Activated T-cell treated with anti-CD3 and anti-CD28 coated beads, Interleukin-2, amount 50 U/mL, for 72 hours (primary cell): ENCODE measurements at places on chromosomes 16 and 17. TPM values are rescaled to one million over a fixed set of nuclear protein-coding genes. Genes with fewer than 3 reads are reported as not detected.

DNA sequence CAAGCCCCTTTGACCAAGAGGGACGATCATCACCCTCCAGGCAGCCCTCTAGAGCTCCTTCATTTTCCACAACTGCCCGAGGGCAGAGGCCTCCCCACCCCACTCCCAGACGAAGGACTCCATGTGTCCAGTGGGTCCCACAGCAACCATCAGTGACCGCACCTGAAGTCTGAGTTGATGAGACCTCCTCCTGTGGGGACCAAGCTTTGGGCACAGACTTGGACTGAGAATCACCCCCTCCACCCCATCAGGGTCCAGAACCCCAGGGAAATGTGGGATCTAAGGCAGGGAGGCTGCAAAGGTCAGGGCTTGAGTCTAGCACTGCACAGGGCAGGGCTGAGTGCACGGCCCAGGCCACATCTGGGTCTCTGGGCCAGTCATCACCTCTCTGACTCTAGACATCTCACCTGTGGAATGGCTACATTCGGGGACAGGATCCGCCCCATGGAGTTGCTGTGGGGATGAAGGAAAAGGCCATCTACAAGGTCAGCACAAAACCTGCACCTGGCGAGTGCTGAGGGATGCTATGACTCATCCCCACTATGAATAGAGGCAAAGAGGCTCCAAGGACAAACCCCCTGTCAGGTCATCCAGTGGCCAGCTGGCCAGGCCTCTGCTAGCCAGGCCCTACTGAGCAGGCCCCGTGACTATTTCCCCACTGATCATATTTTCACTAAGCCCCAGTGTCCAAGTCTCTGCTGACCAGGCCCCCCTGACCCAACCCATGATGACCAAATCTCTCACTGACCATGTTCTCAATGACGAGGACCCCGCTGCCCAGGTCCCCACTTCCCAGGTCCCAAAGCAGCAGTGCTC is 38.4 kb downstream of the TNFRSF13B start:
- no peak for DNase-seq

GRCh38 chr17:55172612-55173011 is 92.1 kb upstream of the HLF start:
- no peak for DNase-seq

DNA sequence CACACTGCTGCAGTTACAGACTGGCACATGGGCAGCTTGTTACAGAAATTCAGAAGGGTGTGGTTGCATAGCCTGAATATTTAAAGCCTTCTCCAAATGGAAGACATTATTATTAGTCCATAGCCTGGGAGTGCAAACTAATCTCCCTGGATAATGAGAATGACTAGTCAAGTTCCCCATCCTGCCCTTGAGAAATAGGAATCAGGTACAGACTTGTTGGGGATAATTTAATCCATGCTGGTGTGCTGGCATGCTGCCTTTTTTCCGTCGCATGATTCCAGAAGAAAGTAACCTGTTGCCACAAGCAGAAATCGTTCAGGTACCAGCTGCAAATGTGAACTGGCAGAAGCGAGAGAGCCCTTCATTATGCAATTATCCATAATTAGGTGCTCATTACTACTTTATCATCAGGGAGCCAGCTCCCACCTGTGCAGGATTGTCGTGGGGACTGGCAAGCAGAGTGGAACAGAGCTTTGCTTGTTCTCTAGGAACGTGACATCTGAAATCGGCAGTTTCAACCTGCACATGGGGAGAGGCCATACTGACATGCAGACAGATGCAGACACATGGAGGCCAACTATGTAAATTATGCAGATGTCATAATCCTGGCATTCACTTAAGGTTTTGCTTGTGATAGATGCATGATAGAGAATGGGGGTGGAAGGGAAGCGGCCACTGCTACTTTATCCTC is 419.4 kb downstream of the PMP22 start:
- DNase-seq: no peak

- DNase-seq: no peak
Measured at GRCh38 chr16:29734786-29735185, 11.0 kb downstream of the C16orf54 start.

DNA sequence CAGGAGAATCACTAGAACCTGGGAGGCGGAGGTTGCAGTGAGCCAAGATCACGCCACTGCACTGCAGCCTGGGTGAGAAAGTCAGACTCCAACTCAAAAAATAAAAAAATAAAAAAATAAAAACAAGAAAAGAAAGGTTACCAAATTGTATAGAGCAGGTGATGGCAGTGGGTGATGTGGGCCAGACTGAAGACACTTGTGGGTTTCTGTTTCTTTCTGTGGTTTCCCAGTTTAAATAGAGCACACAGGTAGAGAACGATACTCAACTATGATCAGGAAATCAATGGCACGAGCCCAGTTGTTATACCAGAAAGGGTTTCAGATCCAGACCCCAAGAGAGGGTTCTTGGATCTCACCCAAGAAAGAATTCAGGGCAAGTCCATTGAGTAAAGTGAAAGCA is 32.6 kb downstream of the NUBP1 start:
- DNase-seq: peak; percentile 24

- no peak for DNase-seq
Measured at GRCh38 chr17:15238057-15238456, 27.1 kb downstream of the PMP22 start.

DNA sequence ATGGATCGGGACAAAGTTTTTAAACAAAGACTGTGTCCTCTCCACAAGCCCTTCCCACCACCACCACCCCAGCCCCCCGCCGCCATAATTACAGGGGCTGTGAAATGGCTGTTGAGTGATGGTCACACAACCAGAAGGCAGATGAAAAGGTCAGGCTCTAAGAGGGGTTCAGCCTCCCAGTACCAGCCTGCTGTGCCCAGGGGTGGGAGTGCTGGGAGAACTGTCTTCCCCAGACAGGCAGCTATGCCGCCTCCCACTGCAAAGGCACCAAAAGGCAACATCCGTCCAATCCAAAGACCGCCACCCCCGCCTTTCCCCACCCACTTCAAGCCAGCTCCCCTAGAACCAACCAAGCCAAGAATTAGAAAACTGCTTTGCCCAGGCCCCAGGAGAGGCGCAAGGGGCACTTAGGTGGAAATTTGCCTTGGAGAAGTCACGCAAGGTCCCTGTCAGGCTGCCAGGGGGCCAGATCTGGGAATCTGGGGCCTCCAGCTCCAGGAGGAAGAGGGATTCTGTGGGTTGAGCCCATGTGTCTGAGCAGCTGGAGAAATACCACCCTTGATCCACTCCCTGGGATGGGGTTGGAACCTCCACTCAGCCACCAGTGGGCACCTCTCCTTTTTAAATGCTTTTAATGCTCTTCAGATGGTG is 14.4 kb downstream of the CARHSP1 start:
- no peak for DNase-seq

- peak; percentile 67 for DNase-seq
Measured at GRCh38 chr17:42289611-42290181, 1.4 kb downstream of the STAT5A start.

GRCh38 chr17:37691807-37692206 is 48.6 kb upstream of the DDX52 start:
- no peak for DNase-seq

- DNase-seq: no peak
Measured at GRCh38 chr16:74462361-74462760, 41.1 kb upstream of the CLEC18B start.

DNA sequence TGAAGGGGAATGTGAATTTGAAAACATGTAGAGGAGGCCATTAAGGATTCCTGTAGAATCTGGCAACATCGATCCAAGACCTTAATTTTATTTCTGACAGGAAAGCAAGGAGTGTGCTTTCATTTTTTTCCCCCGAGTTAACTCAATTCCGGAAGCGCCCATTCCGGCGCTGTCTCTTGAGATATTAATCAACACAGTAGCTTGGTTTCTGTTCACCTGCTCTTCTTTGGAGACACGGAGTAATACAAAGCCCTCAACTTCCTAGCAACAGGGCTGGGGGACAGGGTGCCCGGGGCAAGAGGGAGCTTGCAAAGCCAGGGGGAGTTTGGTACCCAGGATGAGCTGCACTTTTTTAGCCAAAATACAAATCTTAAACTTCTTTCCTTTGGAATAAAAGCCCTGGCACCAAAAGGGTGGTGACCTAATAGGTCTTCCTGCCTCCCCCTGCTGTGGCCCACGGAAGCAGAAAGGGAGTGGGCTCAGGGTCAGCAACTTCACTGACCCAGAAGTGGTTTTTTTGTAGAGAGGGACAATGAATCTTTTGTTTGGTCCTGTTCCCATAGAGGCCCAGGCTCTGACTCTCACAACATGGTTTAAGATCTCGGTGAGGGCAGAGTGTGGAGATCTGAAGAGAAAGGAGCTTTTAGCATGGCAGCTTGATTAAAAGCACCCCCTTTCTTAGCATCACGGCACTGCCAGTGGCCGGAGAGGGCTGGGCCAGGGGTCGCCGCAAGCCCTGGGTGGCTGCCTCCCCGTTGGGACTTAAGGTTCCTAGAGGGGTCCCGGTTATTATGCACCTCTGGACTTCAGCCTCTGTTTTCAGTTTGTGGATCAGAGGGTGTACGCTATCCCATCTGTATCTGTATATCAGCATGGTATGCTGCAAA is 207.3 kb downstream of the CCDC182 start:
- DNase-seq: no peak

DNA sequence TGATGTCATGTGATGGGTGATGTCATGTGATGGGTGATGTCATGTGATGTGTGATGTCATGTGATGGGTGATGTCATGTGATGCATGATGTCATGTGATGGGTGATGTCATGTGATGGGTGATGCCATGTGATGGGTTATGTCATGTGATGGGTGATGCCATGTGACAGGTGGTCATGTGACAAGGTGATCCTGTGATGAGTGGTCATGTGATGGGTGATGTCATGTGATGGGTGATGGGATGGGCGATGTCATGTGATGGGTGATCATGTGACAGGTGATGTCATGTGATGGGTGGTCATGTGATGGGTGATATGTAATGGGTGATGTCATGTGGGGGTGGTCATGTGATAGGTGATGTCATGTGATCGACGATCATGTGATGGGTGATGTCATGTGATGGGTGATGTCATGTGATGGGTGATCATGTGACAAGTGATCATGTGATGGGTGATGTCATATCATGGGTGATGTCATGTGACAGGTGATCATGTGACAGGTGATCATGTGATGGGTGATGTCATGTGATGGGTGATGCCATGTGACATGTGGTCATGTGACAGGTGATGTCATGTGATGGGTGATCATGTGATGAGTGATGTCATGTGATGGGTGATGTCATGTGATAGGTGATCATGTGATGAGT is 17.2 kb downstream of the CD300LB start:
- DNase-seq: peak; percentile 36

GRCh38 chr17:3675886-3676285 is 7.3 kb downstream of the EMC6 start:
- DNase-seq: no peak

GRCh38 chr17:19401321-19402010 is 9.6 kb upstream of the RNF112 start:
- no peak for DNase-seq

- DNase-seq: no peak
Measured at GRCh38 chr17:49777563-49777962, 10.9 kb upstream of the KAT7 start.

GRCh38 chr16:57754354-57755060 is 18.9 kb downstream of the KATNB1 start:
- no peak for DNase-seq

- DNase-seq: no peak
Measured at GRCh38 chr17:33765871-33766270, 472.8 kb upstream of the ASIC2 start.

GRCh38 chr17:50541716-50542688 is 5.0 kb upstream of the SPATA20 start:
- DNase-seq: peak; percentile 90

GRCh38 chr17:48583708-48584222 is 5.6 kb upstream of the HOXB4 start:
- no peak for DNase-seq

DNA sequence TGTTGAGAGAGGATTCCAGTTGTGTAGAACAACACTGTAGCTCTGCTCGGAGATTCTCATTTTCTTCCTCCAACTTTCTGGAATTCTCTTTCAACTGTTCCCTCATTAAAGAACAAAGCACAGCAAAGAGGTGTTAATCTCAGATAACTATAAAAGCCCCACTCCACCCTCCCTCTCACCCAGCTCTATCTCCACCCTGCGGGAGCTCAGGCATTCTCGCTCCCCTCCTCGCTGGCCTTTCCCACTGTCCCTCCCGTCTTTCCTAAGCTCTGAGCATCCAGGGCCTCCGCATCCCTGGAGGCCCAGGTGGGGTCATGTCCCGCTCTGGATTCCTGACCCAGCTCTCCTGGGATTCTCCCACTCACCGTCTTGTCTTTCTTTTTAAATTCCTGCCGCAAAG is 35.1 kb downstream of the DHX38 start:
- no peak for DNase-seq

DNA sequence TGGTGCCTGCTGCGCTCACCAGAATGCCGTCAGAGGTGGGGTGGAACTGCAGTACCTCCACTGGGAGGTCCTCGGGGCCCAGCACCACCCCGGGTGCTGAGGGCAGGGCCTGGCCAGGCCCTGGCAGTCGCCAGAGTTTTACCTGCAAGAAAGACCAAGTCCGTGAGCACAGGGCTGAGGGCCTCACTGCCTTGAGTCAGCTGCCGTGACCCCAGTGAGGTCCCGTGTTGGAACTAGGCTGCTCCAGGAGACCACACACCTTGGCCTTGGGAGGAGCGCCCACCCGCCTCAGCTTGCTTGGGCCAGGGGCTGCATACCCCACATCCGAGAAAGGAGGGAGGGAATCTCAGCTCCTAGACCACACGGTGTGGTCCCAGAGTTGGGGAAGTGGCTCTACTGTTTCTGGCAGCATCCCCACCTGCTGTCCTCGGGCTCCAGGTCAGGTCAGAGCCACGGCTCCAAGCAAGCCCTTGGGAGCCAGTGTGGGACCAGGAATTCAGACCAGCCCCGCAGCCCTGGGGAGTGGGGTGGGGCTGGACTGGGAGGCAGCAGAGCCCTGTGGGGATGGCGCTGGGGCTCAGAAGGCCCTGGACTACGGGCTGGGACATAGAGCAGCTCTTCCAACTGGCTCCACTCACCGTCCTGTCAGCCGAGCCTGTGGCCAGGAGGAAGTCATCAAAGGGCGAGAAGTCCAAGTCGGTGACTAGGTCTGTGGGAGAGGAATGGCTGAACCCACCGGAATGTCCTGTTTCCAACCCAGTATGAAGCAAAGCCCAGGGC is 8.7 kb downstream of the CORO7 start:
- DNase-seq: no peak

The CCL14 gene
- total RNA-seq: not detected

The PSMB3 gene
- 182 TPM for total RNA-seq

The SAP30BP gene
- 97.0 TPM for total RNA-seq

The CCL1 gene
- not detected for total RNA-seq

The MFSD6L gene
- 0.10 TPM for total RNA-seq

The GP1BA gene
- 0.26 TPM for total RNA-seq

The FOXJ1 gene
- total RNA-seq: 1.4 TPM
